ENCODE measurements at places on chromosomes 6 and 20.

DNA sequence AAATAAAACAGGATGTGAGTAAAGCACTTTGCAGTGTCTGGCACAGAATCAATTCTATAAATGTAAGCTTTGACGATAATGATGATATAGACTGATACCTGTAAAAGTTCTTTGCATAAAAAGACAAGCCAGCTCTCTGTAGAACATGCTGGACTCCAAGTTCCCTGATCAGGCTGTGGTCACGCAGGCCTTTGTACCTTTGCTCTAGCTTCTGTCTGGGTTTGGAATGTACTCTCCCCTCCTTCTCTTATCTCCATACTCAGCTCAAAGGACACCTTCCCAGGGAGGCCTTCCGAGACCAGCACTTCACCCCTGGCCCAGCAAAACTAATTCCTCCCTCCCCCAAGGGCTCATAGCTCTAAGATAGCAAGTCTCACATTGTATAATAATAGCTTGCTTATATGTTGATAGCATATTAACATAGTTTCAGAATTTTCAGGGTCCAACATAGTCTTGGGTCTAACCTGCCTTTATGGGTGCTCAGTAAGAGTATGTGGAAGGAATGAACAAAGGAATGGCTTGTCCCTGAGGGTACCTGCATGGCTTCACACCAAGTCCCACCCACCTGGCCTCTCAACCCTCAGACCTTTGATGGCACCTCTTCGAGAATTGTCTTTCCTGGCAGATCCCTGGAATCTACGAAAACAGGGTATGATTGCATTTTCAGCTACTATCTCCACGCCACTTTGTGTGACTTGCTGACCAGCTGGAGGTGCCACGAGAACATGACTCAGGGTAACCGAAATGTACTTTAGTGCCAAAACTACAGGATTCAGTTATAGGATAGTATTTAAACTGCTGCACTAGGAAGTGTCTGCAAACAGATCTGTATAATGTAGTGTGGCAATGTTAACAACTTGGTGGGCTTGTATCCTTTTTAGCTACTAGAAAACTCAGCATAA, 41.7 kb upstream of the PIM1 start:
- DNase-seq, result no peak

GRCh38 chr6:161906571-161906970, 632.7 kb upstream of the AGPAT4 start:
- no peak for DNase-seq

GRCh38 chr20:32056708-32057483, 4.9 kb downstream of the HCK start:
- DNase-seq, result no peak

GRCh38 chr6:151229401-151230276, 10.1 kb upstream of the AKAP12 start:
- no peak for DNase-seq

DNA sequence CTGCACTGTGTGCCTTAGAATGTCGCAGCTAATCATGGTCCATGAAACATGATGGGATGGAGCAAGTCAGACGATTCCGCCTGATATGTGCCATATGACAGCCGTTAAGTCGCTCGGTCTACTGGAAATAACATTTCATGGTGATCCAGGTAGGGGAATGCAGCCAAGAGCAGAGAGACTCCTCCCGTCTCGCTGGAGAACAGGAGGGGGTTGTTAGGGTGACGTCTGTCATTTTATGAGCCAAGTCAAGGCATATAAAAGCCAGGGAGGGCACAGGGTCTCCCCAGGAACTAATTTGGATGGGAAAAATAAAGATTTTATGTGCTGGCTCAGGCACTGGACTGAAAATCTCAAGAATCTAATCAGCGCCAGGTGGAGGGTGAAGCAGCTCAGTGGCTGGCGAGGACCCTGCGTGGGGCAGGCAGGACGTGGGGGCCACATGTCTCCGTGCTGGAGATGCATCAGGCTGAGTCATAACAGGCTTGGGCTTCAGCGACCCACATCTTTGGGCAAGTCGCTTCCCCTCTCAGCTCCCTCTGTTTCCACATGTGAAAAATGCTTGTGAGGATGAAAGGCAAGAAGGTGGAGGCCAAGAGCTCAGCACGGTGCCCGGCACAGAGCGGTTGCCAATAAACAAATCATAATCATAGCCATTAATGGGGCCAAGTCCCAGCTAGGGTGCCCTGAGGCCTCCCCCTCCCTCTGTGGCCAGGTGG, 234.6 kb downstream of the ANKRD60 start:
- DNase-seq, result peak; percentile 13

DNA sequence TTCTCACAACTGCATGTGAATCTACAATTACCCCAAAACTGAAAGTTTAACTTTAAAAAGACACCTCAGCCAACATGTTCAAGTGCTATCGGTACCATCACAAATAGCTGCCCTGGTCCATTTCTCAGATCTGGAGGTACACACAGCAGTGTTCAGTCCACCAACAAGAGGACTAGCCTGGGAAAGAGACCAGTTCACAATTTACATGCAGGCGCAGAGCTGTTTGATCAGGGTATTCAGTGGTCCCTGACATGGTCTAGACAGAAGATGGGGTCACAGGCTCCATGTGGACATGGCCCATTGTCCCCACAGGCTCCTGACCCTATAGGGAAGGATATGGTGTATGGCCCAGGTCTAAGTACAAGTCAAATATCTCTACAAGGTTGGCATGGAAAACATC, 15.6 kb upstream of the TGM6 start:
- no peak for DNase-seq

GRCh38 chr6:125612345-125612846, 137.0 kb upstream of the HEY2 start:
- DNase-seq, result no peak

- no peak for DNase-seq
Observed at GRCh38 chr20:60408435-60408834, 450.2 kb downstream of the CDH26 start.

GRCh38 chr6:3382326-3383279, 74.2 kb downstream of the SLC22A23 start:
- DNase-seq, result no peak

DNA sequence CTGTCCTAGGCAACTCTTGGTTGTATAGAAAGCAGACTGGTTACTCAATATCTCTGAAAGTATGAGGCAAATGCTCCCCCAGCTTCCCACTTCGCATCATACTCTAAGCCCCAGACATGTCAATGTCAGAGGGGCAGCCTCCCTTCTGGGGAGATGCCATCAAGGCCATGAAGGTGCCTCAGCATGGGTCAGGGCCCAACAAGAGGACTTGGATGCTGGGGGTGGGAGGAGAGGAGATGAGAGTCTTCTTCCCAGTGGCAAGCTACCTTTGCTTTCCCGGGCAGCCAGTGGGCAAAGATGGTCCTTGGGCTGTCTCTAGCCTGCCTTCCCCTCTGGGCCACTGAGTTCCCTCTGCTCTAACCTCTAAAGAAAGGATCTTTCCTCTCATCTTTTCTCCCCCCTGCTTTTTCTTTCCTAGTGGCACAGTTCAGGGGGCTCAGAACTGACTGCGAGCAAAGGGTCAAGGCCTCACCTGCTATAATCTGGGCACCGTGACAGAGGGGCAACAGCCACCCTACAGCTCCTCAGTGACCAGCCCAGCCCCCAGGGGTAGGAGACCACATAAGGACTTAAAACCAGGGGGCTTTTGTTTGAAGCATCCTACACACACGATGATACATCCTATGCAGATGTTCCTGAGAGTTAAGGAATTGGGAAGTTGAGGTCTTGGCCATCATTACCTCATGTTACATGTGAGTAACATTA, 26.2 kb downstream of the MOCS1 start:
- DNase-seq, result no peak

DNA sequence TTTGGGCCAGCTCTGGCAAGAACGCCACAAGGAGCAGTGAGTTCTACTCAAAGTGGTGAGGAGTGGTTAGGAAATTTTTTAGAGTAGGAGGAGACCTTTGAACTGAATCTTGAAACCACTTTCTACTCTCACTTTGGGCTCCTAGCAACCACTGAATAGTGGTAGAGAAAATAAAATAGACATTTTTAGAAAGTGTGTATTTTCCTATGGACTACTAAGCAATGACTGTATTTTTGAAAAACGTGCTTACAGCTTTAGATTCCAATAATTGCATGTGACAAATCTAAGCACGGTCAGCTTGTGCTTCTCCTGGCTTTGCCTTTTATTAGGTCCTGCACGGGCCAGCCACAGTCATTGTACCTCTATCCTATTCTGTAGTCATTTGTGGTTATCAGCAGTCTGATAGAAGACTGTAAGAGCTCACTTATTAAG, 8.7 kb upstream of the IFNGR1 start:
- no peak for DNase-seq

DNA sequence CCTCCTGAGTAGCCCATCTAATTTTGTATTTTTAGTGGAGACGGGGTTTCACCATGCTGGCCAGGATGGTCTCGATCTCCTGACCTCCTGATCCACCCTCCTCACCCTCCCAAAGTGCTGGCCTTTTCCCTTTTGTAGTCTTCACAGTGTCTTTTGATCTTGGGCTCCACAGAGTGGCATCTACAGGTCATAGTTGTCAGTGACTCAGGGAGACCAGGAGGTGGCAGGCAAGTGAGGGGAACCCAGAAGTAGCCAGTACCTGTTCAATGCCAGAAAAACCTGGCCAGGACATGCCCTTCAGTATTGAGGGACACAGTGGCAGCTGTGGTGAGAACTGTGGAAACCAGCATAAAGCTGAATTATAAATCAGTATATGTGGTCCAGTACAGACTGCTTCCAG, 19.6 kb downstream of the RPP21 start:
- DNase-seq, result no peak

DNA sequence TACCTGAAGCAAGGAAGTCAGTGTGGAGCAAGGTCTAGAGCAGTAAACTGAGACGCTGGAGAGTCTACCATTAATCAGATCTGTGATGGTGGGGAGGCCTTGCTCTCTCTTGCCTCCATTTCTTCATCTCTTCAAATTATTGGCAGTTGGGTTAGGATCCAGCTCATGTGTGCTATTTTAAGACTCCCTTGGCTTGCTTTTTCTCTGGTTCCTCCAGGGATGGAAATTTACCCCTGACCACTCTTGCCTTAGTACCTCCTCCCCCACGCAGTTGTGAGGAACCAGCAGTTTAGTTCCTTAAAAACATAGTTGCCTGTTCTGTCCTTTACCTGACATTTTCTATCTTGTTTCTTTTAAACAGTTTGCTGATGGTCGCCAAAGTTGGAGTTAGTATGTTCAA, 7.4 kb downstream of the TMEM14C start:
- DNase-seq, result no peak

DNA sequence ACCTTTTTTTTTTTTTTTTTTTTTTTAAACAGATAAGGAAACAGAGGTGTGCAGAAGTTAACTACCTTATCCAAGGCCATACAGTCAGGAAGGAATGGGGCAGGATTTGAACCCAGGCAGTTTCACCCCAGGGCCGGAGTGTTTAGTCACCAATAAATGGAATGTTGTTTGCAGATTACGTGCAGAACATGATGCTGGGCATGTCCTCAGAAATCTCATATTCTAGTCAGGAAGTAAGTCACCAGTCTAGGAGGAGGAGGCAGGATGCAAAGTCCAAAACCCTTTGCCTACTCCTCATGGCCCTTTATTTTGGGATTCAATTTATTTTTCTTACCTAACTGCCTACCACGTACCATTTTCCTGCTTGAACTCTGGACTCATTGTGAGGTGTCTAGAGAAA, 57.1 kb upstream of the LRRC1 start:
- DNase-seq, result no peak

- no peak for DNase-seq
Observed at GRCh38 chr6:109051301-109052017, 43.2 kb downstream of the SESN1 start.

DNA sequence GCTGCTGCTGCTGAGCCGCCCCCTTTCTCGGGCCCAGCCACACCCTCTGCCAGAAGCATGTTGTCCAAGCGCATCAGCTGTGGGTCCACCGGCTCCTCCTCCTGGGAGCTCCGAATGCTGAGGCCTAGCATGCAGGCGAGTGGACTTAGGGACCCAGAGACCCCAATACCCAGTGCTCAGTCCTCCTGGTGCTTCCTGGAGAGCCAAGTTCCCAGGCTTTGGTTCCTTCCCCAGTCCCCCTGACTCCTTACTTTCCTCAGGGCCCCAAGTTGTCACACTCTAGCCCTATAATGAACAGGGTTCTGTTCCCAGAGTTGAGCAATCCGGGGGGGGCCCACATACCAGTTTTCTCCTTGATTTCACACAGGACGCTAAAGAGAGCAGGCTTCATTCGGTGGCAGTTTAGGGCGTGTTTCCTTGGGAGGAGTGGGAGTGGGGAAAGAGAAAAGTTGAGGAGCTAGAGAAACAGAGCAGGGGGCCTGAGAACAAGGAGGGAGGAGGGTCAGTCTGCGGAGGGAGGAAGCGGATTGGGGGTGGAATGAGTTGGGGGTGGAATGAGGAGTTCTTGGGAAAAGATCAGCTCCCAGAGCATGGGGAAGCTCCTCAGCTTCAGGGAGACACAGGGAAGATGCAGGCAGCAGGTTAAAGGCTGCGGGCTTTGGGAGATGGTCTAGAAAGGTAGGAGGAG, 1.5 kb downstream of the PBX2 start:
- peak; percentile 56 for DNase-seq

DNA sequence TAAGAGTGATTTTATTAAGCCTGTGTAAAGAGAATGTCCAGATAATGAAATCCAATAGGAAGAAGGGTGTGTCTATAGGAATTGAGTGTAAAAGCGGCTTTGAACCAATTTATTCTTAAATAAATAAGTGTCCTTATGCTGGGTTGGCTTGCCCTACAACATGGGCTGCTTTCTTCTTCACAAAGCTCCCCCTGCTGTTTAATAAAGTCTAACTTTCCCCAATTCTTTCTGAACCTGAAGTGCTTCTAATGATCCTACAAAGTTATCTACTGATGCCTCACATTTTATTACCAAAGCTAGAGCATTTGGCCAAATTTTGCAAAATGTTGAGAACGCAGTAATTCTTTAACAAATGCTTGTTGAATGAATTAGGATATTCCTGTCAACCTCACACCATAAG, 36.3 kb upstream of the SIRT5 start:
- DNase-seq, result peak; percentile 60

- no peak for DNase-seq
Observed at GRCh38 chr6:354631-355280, 36.8 kb upstream of the IRF4 start.

DNA sequence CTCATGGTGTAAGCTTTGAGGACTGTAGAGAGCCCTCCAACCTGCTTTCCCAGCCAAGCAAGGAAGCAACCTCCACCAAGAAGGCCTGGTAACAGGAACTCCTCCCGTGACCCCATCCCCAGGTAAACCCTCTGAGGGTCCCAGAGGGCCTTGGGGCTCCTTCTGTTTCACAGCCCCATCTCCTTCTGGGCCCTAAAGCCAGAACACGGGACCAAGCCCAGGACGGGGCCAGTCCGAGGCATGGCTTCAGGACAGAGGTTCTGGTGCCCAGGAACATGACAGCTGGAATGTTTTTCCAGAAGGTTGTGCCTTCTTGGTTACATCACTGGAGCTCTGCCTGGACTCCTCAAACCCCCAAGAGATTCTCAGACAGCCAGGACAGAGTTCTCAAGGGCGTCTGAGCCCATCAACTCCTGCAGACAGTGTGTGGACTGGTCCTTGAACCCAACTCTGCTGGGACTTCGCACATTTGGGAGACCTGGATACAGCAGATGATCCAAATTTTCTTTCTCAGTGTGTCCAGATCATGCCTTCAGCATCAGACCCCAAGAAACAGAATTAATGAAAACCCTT, 43.1 kb downstream of the RRBP1 start:
- DNase-seq, result no peak

All from foreskin fibroblast (primary cell).